A549 (cell line): ENCODE measurements at places on chromosomes 5 and 9. TPM values are rescaled to one million over a fixed set of nuclear protein-coding genes. Genes with fewer than 3 reads are reported as not detected.

DNA sequence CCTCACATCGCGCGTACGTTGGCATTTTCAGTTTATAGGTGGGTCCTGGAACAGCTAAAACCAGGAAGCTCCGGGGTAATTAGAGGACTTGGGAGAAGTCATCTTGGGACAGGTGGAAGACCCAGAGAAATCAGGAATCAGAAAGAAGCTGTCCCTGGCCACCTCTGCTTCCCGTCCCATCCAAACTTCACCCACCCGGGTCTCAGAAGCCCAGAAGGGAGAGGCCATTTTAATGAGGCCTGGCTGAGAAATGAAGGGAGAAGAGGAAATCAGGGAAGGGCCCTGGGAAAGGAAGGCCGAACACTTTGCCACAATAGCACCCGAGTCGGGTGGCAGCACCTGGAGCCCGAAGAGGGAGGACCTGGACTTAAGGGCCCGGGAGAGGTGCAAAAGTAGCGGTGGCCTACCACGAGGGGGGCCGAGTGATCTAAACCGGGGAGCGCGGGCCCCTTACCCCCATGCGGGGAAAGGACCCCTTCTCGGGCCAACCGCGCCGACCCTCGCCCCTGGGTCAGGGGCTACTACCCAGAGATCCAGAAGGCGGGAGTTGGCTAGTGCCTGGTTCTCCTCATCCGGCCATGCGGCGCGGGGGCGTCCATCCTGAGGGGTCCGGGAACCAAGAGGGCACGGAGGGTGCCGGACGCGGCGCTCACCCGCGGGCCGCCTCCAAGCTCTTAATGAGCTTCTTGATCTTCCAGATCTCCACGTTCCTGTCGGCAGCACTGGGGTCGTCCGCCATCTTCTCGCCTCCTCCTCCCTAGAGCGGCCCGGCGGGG, 668 bp downstream of the ETF1 start:
- no peak for DNase-seq

GRCh38 chr5:56449071-56449640, 216.0 kb upstream of the ANKRD55 start:
- DNase-seq: no peak

- no peak for DNase-seq
These were observed 119.7 kb downstream of the CETN3 start for GRCh38 chr5:90289837-90290236.

Gene TMEM174
- polyA plus RNA-seq: not detected in 3 replicates

Gene SLC36A3
- polyA plus RNA-seq: not detected in 3 replicates

Gene ZNF462
- polyA plus RNA-seq: 2.4 to 3.0 TPM (median 2.5 TPM) in 3 replicates

Gene C9
- polyA plus RNA-seq: not detected in 3 replicates

- DNase-seq: no peak
These were observed 146.6 kb downstream of the MAN2A1 start for GRCh38 chr5:109836280-109836679.

DNA sequence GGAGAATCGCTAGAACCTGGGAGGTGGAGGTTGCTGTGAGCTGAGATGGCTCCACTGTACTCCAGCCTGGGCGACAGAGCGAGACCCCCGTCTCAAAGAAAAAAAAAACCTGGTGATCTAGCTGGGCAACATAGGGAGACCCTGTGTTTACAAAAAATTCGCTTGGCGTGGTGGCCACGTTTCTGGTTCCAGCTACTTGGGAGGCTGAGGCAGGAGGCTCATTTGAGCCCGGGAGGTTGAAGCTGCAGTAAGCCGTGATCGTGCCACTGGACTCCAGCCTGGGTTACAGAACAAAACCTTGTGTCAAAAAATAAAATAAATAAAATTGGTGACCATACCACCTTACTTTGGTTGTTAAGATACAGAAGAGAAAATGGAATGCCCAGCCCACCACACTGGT, 1.8 kb upstream of the HNRNPAB start:
- DNase-seq: no peak

Gene CA9
- polyA plus RNA-seq: 2.5 to 5.6 TPM (median 4.5 TPM) in 3 replicates

DNA sequence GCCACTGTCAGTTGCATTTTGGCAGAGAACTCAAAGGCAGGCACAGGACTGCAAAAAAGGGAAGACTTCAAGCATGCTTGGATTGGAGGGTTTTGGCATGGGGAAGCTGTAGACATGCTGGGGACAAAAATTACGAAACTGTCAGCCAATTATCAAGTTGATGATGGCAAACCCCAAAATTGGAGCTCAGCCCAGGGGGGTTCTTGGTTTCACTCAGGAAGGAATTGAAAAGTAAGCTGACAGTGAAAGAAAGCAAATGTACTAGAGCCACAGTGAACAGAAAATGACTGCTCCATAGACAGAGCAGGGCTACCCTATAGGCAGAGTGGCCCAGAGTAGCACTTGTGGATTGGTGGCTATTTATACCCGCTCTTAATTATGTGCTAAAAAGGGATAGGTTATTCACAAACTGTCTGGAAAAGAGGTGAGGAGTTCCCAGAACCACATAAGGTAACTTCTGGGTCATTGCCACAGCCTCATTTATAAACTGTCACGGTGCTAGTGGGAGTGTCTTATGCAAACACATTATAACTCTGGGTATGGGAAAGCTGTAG, 14.6 kb upstream of the CFAP95 start:
- no peak for DNase-seq

GRCh38 chr9:25726871-25727410, 48.7 kb upstream of the TUSC1 start:
- DNase-seq: no peak

DNA sequence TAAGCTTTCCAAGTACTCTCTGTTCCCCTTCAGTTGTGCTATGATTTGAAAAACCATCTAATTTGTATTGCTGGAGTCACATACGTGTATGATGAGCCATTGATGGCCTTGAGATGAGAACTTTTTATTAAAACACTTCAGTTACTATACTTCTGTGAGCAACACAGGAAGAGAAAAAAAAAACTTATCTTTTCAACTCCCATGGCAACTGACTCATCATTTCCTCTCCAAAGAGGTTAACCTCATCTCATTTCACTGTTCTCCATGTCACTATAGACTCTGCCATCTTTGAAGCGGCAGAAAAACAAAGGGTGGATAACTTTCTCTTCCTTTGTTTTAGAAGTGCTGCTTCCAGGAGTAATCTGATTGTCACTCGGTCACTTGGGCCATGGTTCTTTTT, 104.3 kb upstream of the PCSK1 start:
- DNase-seq: no peak

GRCh38 chr5:153863951-153864350, 174.8 kb downstream of the FAM114A2 start:
- DNase-seq: no peak

- no peak for DNase-seq
These were observed 495.4 kb downstream of the MAT2B start for GRCh38 chr5:164000819-164001218.

Gene HAVCR1
- 99.1 to 103 TPM (median 101 TPM) in 3 replicates for polyA plus RNA-seq

GRCh38 chr9:80932181-80932580, 757.2 kb downstream of the TLE1 start:
- no peak for DNase-seq

Gene PLAA
- 37.5 to 39.8 TPM (median 38.4 TPM) in 3 replicates for polyA plus RNA-seq

DNA sequence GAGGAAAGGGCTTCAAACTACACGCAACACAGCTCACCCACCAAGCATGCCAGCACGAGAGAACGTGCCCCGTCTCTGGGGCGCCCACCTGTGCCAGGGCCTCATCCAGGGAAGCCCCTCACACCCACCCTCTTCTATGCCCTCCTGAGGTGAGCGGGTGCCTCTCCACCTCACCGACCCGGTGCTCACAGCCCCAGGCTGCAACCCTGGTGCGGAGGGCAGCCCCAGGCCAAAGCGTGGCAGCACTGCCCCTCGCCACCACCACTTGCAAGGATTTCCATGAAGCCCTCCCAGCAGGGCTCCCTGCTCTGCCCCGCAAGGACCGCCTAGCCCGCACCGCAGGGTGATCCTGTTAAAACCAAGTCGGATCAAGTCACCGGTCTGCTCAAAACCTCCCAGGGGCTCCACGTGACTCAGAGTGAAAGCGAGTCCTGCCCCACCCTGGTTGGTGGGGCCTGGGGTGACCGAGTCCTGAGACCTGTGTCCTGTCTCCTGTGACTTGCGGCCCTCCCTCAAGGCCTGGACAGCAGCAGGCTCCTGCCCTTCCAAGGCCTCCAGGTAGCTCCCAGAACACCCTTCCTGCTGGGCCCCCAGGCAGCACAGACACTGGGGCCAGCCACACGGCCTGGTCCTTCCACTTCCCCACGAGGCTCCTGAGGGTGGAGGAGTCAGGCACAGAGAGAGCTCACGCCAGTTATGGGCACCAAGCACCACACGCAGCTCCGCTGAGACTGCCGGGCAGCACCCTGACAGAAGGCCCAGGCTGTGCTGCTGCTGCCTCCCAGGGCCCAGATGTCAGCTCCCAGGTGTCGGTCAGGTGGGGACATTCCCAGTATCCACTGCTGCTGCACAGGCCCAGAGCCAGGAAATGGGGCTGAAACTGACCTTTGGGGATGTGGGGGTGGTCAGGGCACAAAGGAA, 12.7 kb downstream of the BRD3 start:
- no peak for DNase-seq

Gene KCNMB1
- polyA plus RNA-seq: not detected in 3 replicates
